NCI-H69 (cell line): ENCODE measurements at places on chromosomes 11 and 22.
A peak's percentile ranks its signal among the peaks of the same experiment; 100 is the strongest.

GRCh38 chr22:27554106-27554811, 247.3 kb downstream of the MN1 start:
- no peak for DNase-seq

DNA sequence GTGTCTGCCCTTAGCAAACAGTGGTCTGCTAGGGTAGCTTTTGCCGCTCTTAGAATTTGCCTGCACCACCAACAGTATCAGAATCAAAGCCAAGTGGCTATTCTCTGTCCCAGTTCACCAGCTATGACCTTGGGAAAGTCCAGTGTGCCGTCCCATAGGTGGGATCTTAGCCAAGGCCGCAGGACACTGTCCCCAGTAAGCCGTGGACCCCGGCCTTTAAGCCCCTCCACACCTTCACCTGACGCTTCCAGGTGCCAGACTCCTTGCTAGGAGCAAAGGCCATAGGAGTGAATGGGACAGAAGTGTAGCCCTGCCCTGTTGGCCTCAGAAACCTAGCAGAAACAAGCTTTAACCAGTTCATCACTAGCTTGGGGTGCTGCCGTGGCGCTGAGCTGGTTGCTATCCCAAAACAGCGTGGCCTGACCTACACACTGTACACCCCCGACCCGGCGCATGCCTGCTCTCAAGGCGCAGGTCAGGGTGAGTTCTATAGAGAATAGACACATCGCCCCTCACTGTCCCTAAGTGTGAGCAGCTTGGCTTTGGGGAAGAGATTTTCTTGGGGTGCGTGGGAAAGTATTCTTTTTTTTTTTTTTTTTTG, 4.5 kb downstream of the FADD start:
- DNase-seq = no peak

- DNase-seq = no peak
These were observed 877.6 kb upstream of the CHORDC1 start for GRCh38 chr11:91100427-91100826.

DNA sequence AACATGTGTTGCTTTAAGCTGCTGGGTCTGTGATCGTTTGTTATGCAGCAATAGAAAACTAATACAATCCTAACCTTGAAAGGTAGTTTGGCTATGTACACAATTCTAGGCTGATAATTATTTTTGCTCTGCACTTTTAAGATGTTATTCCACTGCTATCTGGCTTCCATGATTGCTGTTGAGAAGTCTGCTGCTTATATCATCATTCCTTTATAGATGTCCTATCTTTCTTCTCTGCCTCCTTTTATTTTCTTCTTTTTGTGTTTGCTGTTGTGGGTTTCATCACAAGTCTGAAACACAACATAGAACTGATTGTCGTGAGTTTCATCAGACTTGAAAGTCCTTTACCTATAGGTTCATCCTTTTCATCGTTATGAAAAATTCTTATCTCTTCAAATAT, 24.1 kb downstream of the FXYD6 start:
- no peak for DNase-seq

DNA sequence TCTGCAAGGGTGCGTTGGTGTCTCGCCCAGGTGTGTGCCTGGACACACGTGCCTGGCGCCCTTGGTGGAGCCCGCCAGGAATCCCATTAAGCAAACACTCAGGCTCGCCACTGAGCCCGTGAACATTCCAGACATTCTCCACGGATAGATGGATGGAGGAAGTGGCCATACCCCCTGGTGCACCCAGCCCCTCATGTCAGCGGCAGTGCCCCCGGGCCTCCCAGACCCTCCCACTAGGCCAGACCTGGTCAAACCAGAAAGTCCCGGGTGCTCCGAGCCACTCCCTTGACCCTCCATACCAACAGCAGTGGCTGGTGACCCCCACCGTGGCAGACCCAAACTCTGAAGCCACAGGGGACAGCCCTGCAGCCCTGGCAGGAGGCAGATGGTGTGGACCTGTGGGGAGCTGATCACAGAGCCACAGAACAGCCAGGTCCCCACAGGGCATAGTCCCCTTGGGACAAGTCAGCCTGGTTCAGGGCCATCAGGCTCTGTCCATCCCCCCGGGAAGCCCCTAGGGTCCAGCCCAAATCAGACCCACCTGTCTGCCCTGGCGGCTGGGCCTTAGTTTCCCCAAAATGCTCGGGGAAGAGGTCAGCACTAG, 1.9 kb downstream of the EPS8L2 start:
- no peak for DNase-seq

GRCh38 chr11:75639762-75640181, 29.1 kb downstream of the MAP6 start:
- peak; percentile 99 for DNase-seq

DNA sequence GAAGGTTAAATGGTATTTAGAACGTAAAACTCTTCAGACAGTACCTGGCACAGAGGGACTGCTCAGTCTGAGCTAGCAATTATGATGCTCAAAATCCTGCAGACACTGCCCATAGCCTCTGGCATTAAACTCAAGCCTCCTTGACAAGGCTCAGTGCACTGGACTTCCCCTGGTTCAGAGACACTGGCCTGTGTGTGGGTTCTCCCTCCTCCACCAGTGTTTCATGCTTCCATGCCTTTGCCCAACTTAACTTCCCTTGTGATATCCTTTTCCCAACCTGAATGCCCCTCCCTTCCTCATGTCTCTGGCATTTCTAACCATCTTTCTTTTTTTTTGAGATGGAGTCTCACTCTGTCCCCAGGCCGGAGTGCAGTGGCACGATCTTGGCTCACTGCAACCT, 9.1 kb downstream of the LTBP3 start:
- no peak for DNase-seq

DNA sequence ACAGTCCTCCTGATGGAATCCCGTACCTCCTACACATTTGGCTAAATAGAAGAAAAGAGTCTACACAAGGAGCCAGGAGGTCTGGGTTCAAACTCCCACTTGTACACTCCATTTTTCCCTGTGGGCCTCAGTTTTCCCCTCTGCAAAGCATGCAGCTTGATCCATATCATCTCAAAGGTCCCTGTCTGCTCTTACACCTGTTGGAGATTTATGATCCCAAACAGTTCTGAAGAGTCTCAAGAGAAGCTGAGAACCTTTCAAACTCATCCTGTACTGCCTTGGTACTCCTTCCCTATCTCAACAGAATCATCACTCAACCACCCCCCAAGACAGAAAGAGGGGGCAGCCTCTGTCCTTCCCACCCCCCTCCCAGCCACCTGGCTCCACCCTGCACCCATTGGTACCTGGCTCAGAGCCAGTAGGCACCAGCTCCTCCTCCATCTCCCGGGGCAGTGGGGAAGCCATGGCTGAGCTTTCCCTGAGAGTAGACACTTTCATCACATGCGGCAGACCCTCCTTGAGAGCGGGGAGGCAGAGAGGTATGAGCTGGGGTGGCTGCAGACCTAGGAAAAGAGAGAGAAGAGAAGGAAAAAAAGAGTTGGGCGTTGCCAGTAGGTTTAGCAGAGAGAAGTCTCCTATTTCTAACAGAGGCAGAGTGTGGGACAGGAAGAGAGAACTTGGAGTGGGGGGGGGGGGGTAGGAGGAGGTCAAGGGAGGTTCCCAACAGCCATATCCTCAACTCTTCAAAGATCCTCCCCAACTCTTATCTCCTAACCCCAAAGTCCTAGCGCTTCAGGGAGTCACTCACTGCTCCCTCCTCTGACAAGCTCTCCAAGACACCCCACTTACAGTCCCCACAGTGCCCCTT, 3.1 kb downstream of the TNKS1BP1 start:
- peak; percentile 50 for DNase-seq

GRCh38 chr22:22748297-22748743, 103.9 kb downstream of the GGTLC2 start:
- DNase-seq = peak; percentile 15

- DNase-seq = no peak
These were observed 52.2 kb downstream of the C11orf58 start for GRCh38 chr11:16790486-16791190.

DNA sequence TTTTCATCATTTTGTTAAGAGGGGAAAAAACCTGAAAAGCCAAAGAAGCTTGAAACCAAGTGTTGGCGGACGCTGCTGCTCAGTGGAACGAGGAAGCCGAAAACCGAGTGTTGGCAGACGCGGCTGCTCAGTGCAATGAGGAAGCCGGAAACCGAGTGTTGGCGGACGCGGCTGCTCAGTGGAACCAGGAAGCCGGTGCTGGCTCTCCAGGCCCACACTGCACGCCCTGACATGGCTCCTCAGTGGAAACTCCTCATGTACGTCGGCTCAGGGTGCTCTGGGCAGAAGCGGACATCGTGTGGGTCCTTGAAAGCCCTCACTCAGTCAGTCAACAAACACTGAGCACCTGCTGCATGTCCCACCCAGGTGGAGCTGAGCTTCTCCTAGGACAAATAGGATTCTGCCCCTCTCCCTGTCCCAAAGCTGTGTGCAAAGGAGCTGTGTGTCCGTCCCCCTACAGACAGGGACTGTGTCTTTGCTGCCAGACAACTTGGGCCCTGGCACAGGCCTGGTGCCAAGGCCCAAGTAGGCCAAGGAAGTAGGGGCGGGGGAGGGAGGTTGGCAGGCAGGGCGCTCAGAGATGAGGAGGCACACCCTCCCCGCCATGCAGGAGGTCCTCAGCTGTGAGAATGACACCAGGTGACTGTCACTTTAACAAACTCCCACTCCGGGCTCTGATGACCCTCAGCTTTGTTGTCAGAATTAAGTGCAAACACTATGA, 37.3 kb downstream of the PHF21B start:
- DNase-seq = peak; percentile 53

DNA sequence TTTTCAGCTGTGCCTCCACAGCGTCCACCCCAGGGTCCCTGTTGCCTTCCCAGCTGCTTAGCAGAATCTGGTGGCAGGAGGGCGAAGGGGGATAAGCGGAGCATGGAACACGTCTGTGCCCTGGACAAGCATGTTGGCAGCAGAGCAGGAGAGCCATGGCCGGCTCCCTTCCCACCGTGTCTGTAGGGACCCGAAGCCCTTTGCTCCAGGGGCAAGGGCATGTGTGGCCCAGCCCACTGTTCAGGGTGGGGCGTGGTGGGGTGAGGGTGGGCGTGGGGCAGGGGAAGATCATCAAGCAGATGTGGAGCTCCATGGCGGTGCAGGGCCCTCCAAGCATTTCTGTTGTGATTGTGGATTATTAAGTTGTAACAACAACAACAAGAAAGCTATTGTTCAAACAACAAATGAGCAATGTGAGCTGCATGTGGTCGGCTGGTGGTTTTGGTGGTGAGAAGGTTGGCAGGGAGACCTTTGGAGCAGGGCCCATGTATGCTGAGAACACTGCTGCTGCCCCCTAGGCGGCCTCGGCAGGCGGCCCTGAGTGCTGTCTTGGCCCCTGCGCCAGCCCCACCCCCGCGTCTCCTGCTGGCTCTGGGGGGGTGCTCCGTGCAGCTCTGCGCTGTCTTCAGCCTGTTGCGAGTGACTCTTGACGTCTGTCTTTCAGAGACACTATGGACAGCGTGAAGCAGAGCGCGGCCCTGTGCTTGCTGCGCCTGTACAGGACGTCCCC, 50.9 kb downstream of the AP2A2 start:
- no peak for DNase-seq

GRCh38 chr22:20427945-20428417, 9.6 kb downstream of the SCARF2 start:
- DNase-seq = no peak

DNA sequence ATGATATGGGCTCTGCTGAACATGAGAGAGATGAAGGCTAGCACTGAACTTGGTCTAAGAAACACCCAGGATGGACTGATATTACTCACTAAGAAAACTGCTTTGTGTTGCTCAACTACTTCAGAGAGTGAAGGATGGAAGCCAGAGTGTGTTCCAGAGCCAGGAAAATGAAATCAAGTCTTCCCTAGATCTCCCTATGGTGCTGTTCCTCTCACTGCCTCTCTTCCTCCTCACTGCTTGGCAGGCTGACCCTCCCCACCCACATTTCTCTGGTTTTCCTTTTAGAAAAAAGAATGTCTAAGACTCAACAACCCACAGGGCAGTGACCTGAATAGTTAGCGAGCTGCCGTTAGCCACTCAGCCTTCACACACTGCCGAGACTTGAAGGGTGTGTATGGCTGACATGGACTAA, 65.6 kb downstream of the CCDC81 start:
- no peak for DNase-seq

GRCh38 chr11:13216019-13216710, 61.4 kb upstream of the BMAL1 start:
- peak; percentile 59 for DNase-seq

DNA sequence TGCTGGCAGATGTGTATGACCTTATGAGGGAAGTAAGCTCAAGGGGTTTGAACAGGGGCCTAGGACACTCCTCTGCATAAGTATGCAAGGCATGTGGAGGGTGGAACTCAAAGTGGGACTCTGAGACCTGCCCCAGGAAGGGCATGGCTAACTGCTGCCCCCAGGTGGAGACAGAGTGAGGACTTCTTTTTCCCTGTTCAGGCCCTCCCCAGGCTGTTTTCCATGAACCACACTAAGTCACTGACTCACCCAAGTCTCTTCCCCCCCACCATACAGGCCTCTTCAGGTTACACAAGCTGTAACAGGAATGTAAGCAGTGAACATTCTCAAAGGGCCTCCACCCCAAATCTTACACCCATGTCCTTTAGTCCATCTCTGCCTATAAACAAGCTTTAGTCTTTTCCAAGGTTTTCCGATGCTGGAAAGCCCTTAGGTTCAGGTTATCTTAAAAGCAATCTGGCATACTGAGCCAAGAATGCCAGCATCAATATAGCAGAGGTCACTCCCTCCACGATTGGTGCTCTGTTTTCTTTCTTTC, 13.1 kb downstream of the EEF1G start:
- DNase-seq = peak; percentile 76

- DNase-seq = peak; percentile 3
These were observed 24.7 kb downstream of the EXT2 start for GRCh38 chr11:44120169-44120568.

GRCh38 chr11:111088847-111089355, 156.6 kb upstream of the POU2AF2 start:
- no peak for DNase-seq

DNA sequence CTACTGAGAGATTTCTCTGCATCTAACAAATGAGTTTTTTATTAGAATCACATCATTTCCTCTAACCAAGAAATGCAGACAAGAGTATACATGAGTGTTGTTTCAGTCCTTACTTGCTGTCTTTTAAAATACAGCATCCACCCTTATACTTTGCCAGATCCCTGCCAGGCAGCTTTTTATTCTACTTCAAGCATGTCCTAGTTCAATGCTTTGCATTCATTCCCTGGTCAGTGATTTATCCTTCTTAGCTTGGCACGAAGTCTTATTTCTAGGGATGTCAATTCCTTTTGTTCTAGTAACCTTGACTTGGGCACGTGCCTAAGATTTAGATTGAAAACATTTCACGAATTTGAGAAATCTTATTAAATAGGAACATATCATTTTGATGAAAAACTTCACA, 307.2 kb upstream of the MPPED2 start:
- DNase-seq = peak; percentile 94

DNA sequence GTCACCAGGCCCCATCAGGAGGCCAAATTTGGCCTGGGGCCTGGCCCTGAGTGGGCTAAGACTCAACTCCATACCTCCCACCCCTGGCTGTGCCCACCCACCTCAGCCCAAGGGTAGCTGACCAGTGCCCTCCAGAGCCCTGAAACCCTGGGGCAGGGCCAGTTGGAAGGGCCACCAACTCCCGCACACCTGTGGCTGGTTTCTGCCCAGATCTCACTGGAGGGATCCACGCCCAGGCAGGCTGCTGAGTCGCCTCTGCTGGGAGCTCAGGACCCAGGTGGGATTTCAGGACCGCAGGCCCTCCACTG, 8.9 kb upstream of the PIM3 start:
- DNase-seq = no peak
